Osteocyte (in vitro differentiated cells): ENCODE measurements at places on chromosomes 3 and 15. TPM values are rescaled to one million over a fixed set of nuclear protein-coding genes. Genes with fewer than 3 reads are reported as not detected.

GRCh38 chr3:88133711-88134263, 16.0 kb upstream of the C3orf38 start:
- DNase-seq = no peak

GRCh38 chr3:174132421-174133042, 726.6 kb upstream of the NAALADL2 start:
- no peak for DNase-seq

DNA sequence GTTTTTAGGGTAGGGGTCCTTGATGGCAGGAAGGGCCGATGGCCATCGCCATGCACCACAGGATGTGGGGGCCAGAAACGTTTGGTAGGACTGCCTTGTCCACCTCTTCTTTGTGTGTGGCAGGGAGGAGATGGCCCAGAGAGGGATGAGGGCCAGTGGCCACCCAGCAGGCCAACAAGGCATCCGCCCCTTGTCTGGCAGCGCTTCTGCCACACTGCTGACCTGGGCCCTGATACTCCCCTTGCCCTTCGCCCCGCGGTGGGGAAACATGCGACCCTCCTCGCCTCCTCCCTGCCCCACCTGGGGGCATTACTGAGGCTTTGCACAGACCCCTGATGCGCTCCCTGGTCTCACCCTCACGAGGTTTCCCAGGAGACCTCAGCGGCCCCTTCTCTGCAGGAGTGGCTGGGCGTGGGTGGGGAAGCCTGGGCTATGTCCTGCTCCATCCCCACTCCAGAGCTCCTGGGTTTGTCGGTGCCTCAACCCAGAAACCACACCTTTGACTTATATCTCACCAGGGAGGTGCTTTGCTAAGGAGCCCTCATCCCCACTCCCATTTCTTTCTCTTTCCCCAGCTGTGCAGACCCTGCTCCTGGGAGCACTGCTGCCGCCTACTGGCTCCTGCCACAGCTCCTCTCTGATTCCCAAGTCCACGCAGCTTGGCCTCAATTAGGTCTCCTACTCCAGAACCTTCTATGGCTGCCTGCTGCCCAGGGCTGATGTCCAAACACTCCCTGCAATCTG, 38.7 kb downstream of the FEM1B start:
- DNase-seq = peak; percentile 84

AGTR1 gene
- total RNA-seq = 2.0 and 2.1 TPM in 2 replicates

SST gene
- not detected in 2 replicates for total RNA-seq

DNA sequence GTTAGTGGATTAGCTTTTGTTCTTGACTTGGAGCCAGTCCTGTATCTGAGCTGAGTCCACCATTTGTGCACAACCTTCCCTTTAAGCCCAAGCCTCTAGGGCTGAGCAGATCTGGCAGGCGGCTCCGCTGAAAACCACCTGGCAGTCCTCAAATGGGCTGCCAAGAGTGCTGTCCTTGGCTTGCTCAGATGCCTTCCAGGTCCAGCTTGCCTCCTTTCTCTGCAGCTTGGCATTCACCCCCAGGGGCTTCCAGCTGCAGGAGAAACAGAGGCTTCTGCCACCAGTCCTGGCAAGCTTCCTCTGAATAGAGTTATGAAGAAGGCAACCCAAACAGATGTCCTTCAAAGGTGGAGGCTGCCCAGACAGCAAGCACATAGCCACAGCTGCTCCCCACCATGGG, 96.7 kb downstream of the LRTM1 start:
- peak; percentile 49 for DNase-seq

DNA sequence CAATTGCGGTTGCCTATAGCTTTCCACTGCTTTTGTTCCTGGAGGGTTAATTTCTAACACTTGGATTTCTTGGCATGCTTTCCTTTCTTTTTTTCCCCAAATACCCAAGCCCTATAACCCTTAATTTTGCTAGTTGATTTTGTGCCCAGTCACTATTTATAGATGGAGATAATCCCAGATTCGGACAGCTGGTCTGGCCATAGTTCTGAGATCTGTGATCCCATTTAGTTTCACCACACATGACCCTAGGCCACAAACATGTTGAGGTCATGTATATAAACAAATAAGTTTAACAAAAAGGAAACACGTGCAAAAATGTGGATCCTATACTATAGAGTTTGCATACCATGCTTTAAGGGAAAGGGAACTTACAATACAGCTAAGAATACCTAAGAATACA, 111.4 kb downstream of the ZMAT3 start:
- DNase-seq = no peak

- DNase-seq = no peak
Observed at GRCh38 chr15:43249236-43249635, 17.5 kb downstream of the TGM5 start.

- DNase-seq = peak; percentile 34
Observed at GRCh38 chr15:80607287-80607980, 87.7 kb upstream of the ABHD17C start.

GRCh38 chr3:12309716-12310115, 20.8 kb downstream of the PPARG start:
- DNase-seq = no peak

SPG21 gene
- total RNA-seq = 116 and 120 TPM in 2 replicates

CHRM5 gene
- not detected in 2 replicates for total RNA-seq

NANOGP8 gene
- total RNA-seq = 0.54 TPM in 1 of 2 replicates, not detected in the other

TNFAIP8L3 gene
- total RNA-seq = 0.31 and 0.35 TPM in 2 replicates

DNA sequence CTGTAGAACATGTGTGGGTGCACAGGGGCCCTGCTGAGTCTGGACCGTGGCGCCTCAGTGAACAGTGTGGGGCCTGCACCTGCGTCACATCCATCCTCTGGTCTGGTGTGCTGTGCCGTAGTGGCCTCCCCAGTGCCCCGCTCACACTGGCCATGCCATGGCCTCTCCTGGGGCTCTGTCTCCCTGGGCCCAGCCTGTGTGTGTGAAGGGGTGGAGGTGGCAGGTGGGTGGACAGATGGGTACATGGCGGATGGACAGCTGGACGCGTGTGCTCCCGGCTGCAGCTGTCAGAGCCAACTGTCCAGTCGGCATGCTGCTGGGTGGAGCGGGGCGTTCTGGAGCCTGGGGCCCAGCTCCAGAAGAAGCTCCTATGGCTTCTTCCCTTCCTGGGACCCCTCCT, 17.8 kb downstream of the PLXNA1 start:
- DNase-seq = no peak

DNA sequence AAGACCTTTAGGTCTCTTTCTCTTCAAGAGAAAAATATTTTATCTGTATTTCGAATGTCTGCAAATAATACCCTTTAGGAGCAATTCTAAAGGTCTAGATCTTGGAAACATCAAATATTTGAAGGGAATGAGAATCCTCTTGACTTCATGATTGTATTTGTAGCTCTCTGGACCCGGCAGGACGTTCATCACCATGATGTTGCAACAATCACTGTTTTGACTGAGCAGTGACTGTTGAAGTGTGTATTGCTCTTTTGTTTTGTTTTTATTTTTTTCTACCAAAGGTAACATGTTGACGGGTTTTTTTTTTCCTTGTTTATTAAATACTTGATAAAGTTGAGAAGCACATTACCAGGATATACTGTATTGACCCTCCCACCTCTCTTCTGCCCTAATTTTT, 55.3 kb upstream of the CCR4 start:
- no peak for DNase-seq

DNA sequence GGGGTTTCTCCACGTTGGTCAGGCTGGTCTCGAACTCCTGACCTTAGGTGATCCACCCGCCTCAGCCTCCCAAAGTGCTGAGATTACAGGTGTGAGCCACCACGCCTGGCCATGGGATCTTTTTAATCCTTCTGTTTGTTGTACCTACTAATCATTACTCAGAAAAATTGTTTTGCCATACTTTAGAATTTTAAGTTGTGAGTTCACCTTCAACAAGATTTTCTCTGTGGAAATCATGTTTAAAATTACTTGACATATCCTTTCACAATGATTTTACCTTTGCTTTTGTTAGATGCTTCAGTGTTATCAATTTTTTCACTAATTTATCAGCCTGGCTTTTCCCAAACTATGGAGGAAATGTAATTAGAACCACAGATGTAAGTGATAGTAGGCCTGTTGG, 11.6 kb upstream of the MECOM start:
- no peak for DNase-seq

DNA sequence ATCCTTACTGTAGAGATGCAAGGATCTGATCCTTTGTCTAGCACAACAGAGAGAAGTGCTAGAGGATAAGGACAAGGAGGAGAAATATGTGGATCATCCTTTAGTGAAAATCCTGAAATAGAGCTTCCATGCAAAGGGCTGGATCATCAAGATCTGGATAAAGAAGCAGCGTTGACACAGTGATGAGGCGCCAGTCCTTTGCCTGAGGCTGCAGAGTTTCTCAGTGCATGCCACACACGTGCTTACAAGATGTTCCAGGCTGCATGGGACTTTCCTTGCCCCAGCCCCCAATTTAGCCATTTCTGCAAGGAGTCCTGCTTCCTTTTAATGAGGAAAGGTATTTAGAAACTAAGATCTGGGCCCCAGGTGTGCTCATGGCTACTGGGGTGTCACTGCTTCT, 7.2 kb upstream of the ABTB1 start:
- peak; percentile 49 for DNase-seq

DNA sequence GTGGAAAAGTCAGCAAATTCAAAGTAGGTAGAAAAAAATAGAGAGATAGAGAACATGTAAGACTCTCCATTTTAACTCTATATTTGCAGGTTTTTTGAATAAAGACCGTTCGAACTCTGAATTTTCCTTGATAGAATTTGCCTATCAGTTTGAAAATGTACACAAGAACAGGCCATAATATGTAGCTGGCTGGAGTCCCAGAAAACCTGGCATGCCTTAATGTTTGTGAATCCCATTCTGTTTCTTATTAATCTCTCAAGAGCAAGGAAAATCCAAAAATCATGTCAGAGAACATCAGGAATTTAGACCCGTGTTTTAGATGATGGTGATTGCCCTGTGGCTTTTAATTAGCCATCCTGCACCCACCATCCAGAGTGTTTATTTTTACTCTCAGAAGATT, 7.2 kb upstream of the CFAP161 start:
- no peak for DNase-seq

- DNase-seq = no peak
Observed at GRCh38 chr3:43960448-43960840, 269.7 kb downstream of the ABHD5 start.

UBAP1L gene
- total RNA-seq = 5.1 and 5.4 TPM in 2 replicates

DNA sequence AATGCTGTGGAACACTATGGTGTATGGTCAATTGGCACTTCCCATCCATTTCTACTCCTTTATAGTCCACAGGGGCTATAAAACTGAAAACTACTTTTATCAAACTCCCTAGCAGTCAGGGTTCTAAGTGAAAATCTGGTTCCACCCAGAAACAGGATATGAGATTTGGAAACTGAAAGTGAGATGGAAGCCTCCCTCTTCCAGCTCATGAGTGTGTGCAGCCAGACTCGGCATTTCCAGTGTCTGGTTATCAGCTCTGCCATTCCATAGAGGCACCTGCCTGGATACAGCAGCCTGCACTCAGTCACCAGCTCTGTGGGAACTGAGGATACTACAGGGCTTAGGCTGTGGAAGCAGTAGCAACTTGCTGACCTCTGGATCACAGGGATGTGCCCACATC, 14.7 kb upstream of the PLA2G4F start:
- no peak for DNase-seq

DNA sequence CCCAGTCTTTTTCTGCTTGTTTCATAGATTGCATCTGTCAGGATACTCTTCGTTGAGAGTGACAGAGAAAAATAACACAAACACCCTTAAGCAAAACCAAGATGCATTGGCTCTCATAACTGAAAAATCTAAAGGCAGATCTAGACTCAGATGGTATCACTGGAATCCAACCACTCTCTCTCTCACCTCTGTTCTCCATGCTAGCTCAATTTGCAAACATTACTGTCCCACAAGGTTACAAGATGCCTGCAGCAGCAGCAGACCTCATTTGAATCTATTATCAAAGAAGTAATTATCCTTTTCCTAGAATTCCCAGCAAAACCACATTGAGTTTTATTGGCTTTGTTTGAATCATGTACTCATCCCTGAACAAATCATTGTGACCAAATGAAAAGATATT, 19.1 kb upstream of the PCOLCE2 start:
- no peak for DNase-seq

DNA sequence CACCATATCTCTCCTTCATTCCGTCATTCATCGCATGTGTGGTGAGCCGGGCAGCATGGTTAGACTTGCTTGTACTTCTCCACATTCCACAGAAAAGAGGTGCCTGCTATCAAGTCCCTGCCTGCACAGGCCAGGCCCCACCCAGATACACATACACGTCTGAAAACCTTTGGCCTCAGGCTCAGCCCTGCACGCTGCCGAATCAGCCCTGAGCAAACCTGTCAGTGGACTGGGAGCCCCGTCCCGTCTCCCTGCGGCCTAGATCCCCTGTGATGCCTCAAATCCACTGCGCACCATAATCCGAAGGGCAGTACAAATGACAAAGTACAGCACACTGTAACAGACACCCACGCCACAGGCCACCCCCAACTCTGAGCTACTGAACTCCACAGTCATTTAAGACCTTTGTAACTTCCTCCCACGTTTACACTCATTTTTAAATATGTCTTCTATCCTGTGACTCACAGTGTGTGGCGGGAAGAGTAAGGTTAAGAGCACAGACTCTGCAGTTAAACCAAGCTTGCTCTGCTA, 67.1 kb downstream of the MB21D2 start:
- DNase-seq = no peak

GPR87 gene
- total RNA-seq = not detected in 2 replicates

GRCh38 chr15:33419701-33420100, 108.9 kb downstream of the RYR3 start:
- DNase-seq = no peak

CYP8B1 gene
- total RNA-seq = not detected in 2 replicates

ACAD11 gene
- total RNA-seq = 20.7 and 22.6 TPM in 2 replicates

GRCh38 chr3:183038221-183038620, 57.9 kb upstream of the DCUN1D1 start:
- DNase-seq = no peak

CLSTN2 gene
- total RNA-seq = 143 and 161 TPM in 2 replicates

- DNase-seq = no peak
Observed at GRCh38 chr3:68088216-68088615, 433.8 kb upstream of the SUCLG2 start.

GPR176 gene
- 21.1 and 22.0 TPM in 2 replicates for total RNA-seq
